ENCODE measurements at places on chromosomes 4 and X.

DNA sequence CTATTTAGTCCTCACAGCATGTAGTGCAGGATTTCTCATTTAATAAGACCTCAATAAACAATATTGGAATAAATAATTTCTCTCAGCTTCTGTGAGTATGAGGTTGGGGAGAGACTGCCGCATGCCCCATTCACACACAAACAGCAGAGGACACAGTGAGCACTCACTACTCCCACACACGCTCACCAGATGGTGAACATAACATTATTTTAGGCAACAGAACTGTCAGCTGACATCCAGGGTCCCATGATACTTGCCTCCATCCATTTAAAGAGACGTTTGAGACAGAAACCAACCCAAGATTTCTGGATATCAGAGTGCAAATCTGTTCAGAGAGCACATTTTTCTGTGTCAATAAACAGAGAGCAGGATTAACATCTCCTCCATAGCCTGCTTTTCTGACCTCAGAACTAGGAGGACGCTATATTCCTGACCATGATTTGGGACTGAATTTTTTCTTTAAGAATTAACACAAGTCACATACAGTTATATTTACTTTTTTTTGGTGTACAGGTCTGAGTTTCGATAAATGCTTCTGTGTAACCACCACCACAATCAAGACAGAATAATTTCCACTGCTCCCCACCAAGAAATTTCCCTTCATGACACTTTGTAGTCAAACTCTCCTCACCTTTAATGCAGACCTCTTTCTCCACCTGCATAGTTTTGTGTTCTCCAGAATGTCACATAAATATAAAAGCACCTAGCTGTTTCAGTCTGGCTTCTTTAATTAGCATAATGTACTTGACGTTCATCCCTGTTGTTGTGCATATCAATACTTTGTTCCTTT, 16.7 kb downstream of the GPRIN3 start:
- DNase-seq: no peak

- DNase-seq: no peak
These were observed 41.8 kb upstream of the ARHGEF6 start for GRCh38 chrX:136822337-136823095.

DNA sequence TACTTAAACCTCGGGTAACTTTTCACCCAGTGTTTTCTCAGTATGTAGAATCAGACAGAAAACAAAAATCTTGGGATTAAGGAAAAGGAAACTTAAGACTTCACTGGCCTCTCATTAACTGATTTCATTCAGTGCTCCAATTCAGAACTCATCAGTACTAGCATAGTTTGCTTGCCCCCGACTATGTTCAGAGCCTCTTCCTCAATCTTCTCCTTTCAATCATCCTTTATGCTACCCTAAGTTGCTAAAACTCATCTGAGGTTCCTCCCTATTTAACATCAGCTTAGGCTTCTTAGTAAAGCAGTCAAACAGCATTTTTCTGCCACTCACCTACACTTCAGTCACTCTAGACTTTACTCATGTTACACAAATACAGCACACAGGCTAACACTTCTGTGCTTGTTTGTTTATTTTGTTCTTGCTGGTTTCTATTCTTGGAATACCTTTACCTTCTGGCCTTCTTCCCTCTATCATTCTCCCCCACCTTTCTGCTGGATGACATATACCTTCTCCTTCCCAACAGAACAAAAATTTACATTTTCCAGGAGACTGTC, 163.0 kb upstream of the TLL1 start:
- no peak for DNase-seq

GRCh38 chr4:2337131-2337723, 75.3 kb upstream of the MXD4 start:
- no peak for DNase-seq

- no peak for DNase-seq
These were observed 419.9 kb upstream of the NWD2 start for GRCh38 chr4:36824682-36825081.

GRCh38 chr4:1721666-1722550, 587 bp downstream of the TACC3 start:
- DNase-seq: no peak

DNA sequence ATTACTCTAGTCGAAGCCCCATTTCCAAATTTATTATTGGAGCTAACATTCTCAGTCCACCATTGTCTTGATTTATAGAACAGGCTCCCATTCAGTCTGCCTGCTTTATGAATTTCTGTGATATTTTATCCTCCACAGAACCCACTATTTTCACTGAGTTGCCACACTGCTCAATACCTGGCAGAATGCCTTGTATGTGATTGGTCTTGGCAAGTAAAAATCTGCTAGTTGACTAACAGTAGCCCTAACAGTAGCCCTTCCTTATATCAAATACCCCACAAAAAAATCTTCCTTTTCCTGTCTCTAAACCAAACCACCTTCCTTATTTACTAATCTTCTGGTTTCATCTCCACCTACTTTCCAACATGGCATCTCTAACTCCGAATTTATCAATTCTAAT, 82.6 kb downstream of the CHM start:
- DNase-seq: no peak

GRCh38 chrX:110403441-110404238, 45.0 kb downstream of the RTL9 start:
- no peak for DNase-seq

GRCh38 chr4:121877041-121877773, 6.9 kb upstream of the BBS7 start:
- no peak for DNase-seq

DNA sequence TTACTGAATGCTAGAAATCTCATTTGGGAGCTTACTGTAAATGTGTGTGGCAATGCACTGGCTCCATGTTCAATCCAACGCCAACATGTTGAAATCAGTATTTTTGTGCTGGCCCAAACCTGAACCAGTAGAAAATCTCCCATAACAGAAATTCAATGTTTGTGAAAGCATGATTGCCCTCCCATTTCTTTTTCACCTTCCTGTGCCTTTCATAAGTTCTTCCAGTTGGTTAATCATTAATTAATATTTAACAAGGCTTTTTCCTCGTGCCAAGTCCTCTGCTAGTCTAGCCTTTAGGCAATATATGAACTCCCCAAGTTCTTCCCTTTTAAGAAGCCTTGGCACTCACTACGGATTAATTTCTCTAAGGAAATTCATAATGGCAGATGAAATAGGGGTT, 1.3 kb upstream of the PLS3 start:
- DNase-seq: no peak

- DNase-seq: no peak
These were observed 407.9 kb upstream of the AADAT start for GRCh38 chr4:170497689-170498088.

DNA sequence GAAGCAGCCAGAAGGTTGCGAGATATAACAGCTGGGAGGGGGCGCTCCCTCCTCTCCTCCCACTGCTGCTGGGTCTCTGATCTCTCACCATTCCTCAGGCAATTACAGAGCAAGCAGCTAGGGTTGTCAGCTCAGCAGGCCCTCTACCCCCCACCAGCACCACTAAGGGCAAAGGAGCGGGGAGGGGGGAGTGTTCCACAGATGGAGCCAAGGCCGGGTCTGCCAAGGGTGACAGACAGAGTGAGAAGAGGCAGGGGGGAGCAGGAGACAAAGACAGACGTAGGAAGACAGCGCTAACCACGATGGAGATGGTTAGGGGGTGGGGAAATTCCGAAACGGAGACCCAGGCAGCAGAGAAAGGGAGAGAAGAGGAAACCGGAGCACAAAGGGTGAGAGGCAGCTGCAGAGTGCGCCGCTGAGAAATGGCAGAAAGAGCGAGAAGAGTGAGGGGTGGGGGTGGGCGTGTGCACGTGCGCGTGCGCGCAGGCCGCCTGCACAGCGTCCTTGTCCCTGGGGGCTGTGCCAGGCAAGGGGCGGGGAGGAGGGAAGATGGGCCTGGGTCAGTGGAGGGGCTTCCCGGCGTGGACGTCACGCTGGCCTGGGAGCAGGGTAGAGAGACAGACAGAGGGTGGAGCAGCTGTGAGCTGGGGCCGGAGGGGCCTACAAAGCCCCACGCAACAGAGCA, 6.9 kb downstream of the L1CAM start:
- DNase-seq: no peak

DNA sequence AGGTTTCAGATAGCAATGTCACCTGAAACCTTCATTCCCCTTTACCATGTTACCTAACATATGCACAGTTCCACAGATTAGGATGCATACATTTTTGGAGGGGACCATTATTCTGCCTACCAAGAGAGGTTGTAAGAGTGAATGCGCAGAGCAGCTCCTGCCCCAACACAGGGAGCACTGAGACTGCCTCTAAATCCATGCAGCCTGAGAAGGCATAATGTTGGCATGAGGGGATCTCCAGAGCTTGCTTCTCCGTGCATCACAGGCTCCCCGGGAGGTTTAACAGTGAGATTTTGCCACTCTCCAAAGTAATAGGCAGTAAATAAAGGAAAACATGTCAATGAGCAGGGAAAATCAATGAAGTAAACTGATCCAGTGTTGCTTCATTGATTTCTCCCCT, 410.8 kb downstream of the PCDH7 start:
- no peak for DNase-seq

- DNase-seq: no peak
These were observed 14.7 kb downstream of the FTSJ1 start for GRCh38 chrX:48490661-48491060.

GRCh38 chr4:107993969-107994368, 4.3 kb downstream of the HADH start:
- no peak for DNase-seq
